Thoracic aorta (tissue), 2 donors: ENCODE measurements at places on chromosomes 12 and 14. TPM values are rescaled to one million over a fixed set of nuclear protein-coding genes. Genes with fewer than 3 reads are reported as not detected.

DNA sequence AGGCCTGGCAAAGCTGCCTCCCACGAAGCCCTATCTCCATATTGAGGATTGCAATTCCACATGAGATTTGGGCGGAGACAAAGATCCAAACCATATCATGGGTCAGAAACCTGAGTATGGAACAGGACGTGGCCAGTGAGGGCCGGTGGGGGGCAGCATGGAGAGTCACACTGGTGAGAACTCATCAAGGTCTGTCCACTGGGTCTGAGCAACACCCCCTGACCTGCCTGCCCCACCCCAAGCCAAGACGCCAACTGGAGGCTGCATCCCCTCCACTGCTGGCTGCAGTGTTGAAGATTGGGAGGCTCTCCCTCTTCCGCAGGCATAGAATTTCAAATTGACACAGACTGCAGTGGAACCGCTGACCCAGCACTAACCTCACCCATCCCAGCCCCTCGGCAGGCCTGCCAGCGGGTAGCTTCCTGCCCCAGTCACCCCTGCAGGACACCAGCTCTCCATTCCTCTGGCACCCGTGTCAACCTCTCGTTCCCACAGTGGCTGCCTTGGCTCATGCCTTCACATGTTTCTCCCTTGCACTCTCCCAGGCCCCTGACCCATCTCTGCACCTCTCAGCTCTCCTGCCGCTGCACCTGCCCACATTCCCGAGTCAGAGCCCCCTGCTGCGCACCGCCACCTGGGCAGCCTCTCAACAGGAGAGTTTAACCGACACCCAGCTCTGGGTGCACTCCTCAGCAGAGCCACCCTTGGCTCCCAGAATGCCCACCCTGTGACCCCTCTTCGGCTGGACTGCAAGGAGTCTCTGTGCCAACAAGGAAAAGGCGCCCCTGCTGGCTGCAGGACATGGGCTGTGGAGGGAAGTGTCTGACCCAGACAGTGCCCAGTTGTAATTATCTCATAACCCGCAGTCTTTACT is 45.2 kb upstream of the PPP2R5C start:
- no peaks in the 10 kb centered on the region for H3K36me3 ChIP-seq
- no peak overlapping the region for H3K4me3 ChIP-seq
- no peaks in the 10 kb centered on the region for H3K27me3 ChIP-seq
- H3K27ac ChIP-seq = no peak overlapping the region
- DNase-seq = no peak

NKX2-1 gene
- not detected for total RNA-seq

PTCSC3 gene
- not detected for total RNA-seq

DNA sequence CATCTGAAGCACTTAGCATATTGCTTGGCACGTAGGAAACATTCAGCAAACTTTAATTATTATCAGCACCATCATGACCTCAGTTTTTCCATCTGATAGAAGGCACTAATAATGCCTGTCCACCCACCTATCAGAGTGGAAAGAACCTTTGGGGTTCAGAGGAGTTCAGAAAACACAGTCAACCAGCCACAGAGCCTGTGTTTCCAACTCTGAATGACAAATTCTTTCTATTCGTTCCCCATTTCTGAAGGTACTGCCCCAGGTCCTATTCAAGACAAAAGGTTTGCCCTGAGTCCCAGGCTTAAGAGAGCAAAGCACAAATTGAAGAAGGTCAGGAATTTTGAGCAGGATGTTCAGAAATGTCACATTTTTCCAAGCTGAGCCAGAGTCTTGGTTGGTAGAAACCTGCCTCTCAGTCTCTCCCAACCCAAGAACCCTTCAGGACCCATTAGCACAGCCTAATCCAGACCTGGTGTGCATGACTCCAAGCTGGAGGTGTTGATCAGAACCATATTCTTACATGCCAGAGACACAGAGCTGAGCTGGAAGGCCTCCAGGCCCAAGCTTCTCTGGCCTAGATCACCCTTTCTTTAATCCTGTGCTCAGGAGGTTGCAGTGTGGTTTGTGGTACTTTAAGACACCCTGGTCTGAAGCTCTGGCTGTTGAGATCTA is 114.4 kb downstream of the TBX5 start:
- peaks cover 7% of the 10 kb centered on the region for H3K4me1 ChIP-seq
- no peak overlapping the region for H3K4me3 ChIP-seq
- DNase-seq = no peak
- H3K27ac ChIP-seq = no peak overlapping the region

- no peak overlapping the region for H3K4me3 ChIP-seq
- H3K27me3 ChIP-seq = no peaks in the 10 kb centered on the region
- no peak overlapping the region for H3K27ac ChIP-seq
Observed at GRCh38 chr12:89210277-89210676, 142.0 kb downstream of the DUSP6 start.

- no peak overlapping the region for H3K27ac ChIP-seq
- DNase-seq = no peak
- no peaks in the 10 kb centered on the region for H3K36me3 ChIP-seq
- no peak overlapping the region for H3K4me3 ChIP-seq
- H3K27me3 ChIP-seq = no peaks in the 10 kb centered on the region
Observed at GRCh38 chr12:60539592-60539991, 943.8 kb downstream of the SLC16A7 start.

- no peaks in the 10 kb centered on the region for H3K27me3 ChIP-seq
- DNase-seq = no peak
- H3K36me3 ChIP-seq = no peaks in the 10 kb centered on the region
Observed at GRCh38 chr14:51208982-51209381, 31.1 kb upstream of the TMX1 start.

- no peaks in the 10 kb centered on the region for H3K36me3 ChIP-seq
- H3K4me1 ChIP-seq = no peaks in the 10 kb centered on the region
- no peak for DNase-seq
- no peaks in the 10 kb centered on the region for H3K27me3 ChIP-seq
- no peak overlapping the region for H3K4me3 ChIP-seq
- H3K27ac ChIP-seq = no peak overlapping the region
Observed at GRCh38 chr14:66568220-66568619, 60.3 kb downstream of the GPHN start.

DNA sequence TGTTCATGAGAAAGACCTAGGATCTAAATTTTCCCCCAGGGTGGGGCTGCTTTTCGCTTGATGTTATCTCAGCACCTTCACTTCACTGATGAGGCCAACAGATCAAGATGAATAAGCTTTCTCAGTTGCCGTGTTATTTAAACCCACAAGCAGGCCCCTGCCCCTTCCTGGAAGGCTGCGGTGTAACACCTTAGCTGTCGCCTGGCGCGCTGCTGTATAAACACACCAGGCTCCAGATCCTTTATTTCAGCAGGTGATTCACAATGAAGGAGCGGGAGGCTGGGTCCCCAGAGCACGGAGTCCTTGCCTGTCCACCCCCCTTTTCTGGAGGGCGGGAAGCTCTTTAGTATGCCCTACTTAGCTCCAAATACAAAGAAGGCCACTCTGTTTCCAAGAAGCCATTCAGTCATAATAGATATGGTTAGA is 515.4 kb downstream of the FUT8 start:
- H3K27ac ChIP-seq = no peak overlapping the region
- H3K36me3 ChIP-seq = no peaks in the 10 kb centered on the region
- no peaks in the 10 kb centered on the region for H3K4me1 ChIP-seq

DNA sequence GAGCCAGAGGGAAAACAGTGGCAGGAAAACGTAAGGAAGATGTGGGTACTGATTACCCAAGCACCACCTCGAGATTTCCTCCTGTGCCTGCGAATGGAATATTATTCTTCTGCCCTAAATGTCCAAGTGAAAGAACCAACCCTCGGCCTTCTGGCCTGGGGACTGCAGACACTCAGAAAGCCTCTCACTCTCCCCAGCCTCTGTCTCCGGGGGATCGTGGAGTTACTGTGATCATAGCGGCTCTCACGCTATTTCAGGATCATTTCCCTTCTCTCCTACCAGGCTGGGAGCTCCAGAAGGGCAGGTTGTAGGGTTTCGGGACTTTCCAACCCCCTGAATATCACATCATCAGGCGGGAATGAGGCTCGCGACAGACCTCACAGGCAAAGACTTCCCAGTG is 68.9 kb downstream of the KDM2B start:
- H3K27me3 ChIP-seq = no peaks in the 10 kb centered on the region
- H3K36me3 ChIP-seq = peaks cover 4% of the 10 kb centered on the region
- no peak for DNase-seq
